Body of pancreas (tissue), 4 donors: ENCODE measurements at places on chromosomes 5 and 9. TPM values are rescaled to one million over a fixed set of nuclear protein-coding genes. Genes with fewer than 3 reads are reported as not detected.

The UBE2D2 gene
- 38.9 TPM for total RNA-seq

The SPAAR gene
- 0.78 TPM for total RNA-seq

The SLC6A7 gene
- not detected for total RNA-seq

The CEP72 gene
- 1.3 TPM for total RNA-seq

The SPATA31E1 gene
- total RNA-seq = not detected

The BRD3 gene
- 12.2 TPM for total RNA-seq

The SOX30 gene
- not detected for total RNA-seq

The TAF11L5 gene
- not detected for total RNA-seq

The MAP1B gene
- 30.4 TPM for total RNA-seq

The MEF2C gene
- 23.7 TPM for total RNA-seq

The TMEM252 gene
- total RNA-seq = not detected

The CER1 gene
- total RNA-seq = 2.0 TPM

The RORB gene
- total RNA-seq = 0.78 TPM

The SEMA5A gene
- 3.4 TPM for total RNA-seq

The LCN9 gene
- not detected for total RNA-seq

The GHR gene
- 5.7 TPM for total RNA-seq

The N4BP3 gene
- 0.52 TPM for total RNA-seq
